ENCODE measurements at places on chromosomes 5 and 9.

- DNase-seq = no peak
Measured at GRCh38 chr5:146072595-146072994, 32.8 kb downstream of the PLAC8L1 start.

- DNase-seq = peak; percentile 39
Measured at GRCh38 chr5:160021831-160022446, 13.0 kb downstream of the TTC1 start.

GRCh38 chr9:17905366-17905765 is 326.5 kb downstream of the SH3GL2 start:
- no peak for DNase-seq

GRCh38 chr9:16013366-16013765 is 460.5 kb downstream of the CCDC171 start:
- DNase-seq = no peak

GRCh38 chr9:134204991-134205578 is 40.7 kb upstream of the RNU6ATAC start:
- no peak for DNase-seq

GRCh38 chr9:86356871-86357866 is 3.0 kb upstream of the TUT7 start:
- no peak for DNase-seq

- DNase-seq = no peak
Measured at GRCh38 chr9:126989847-126990842, 75.6 kb downstream of the RALGPS1 start.

GRCh38 chr9:96453625-96454024 is 3.7 kb downstream of the HABP4 start:
- peak; percentile 59 for DNase-seq

DNA sequence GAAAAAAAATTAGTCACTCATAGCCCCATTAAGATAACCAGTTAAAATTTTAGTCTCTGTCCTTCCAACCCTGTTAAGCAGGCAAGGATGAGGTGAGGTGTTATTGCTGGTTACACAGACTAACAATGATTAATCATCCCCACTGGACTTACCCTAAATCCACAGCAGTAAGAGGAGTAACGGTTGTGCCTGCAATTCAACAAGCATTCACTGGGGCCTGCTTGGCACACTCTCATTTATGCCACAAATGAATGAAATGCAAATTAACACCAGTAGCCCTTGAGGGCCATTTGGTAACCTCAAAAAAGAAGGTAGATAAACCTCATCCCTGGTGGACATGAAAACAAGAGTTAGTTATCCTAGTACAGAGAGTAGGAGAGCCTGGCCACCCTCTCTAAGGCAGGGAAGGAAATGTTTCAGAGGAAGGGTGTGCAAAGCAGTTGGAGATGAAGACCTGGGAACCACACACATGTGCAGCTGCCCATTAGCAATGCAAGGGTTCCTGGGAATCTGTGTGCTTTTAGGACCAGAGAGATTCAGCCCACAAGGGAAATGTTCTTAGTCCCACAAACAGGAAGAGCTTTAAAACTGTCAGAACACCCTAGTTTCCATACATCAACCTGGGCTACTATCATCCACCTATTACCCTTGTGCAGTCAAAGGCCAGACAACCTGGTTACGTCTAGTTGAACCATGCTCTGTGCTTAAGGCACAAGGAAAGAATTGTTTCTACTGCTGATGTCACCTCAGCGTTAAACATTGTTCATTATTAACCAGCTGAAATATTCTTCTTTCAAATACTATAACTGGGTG is 7.7 kb downstream of the LHFPL2 start:
- no peak for DNase-seq

DNA sequence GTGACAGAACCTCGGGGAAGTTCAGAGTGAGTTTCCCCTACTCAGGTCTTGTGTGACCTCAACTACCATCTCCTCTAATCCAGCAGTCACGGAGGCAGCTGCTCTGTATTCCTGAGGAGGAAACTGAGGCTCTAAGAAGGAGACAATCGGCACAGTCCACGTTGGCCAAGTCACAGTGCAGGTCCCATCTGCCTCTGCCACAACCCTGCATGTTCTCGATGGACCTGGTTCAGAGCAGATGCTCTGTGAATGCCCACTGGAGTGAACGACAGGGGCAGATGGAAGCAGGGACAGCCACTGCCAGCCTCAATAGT is 722 bp upstream of the ERGIC1 start:
- DNase-seq = no peak

- no peak for DNase-seq
Measured at GRCh38 chr5:79471556-79471955, 42.4 kb downstream of the HOMER1 start.

DNA sequence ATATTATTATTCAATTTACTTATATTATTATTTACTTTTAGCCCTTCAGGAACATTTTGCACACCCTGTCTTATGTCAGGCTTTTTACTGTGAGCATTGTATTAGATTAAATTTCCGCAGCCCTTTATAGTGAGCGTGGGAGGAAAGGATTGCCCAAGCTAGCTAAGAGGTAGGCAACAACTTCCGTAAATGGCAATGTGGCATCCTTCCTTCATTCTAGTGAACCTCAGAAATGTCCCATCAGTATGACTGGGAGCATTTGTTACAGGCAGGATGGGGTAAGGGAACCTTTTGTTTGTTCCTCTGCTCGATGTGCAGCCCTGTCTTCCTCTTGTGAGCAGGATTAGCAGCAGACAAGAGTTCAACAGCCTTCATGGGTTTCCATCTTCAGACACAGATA is 6.2 kb upstream of the CD180 start:
- DNase-seq = no peak

- no peak for DNase-seq
Measured at GRCh38 chr5:51895834-51896233, 512.6 kb downstream of the ISL1 start.

DNA sequence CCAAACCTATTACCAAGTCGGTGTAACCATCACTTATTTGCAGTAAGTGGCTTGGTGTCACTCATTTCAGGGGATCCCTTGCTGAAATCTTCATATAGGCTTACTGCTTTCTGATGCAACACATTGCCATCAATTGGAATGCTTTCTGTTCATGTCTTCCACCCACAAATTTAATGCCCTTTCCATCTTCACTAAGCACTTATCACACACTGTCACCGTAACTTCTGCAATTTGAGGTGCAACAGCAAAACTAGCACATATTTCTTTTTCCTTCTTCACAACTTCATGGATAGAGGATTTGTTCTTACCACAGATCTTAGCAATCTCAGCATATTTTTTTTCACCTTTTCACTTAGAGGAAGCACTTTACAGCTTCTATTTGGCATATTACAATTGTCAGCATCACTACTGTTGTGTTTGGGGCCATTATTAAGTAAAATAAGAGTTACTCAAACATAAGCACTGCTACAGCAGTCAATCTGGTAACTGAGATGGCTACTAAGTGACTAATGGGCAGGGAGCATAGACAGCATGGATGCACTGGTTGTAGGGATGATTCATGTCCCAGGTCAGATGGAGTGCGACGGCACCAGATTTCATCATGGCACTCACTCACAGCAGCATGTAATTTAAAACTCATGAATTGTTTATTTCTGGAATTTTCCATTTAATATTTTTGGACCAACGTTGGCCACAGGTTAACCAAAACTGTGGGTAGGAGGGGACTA is 70.1 kb downstream of the PIP5K1B start:
- DNase-seq = peak; percentile 38

DNA sequence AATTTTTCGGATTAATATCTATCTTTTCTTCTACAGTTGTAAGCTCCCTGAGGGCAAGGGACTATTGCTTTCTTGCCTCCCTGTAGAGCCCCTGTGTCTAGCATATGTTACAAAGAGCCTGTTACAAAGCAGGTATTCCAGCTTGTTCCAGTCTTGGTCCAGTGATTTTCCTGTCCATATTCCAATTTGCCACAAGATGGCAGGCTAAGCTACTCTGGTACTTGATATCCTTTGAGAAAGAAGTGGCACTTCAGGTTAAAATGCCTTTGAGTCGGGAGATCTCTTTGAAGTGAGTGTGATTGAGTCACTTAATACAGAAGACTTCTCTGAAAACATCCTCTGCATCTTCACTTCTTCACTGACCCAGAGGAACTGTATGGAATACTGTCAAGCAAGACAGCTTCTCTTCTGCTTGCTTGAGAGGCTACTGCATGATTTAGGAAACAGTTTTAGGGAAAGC is 24.5 kb downstream of the CAVIN4 start:
- peak; percentile 23 for DNase-seq

- peak; percentile 94 for DNase-seq
Measured at GRCh38 chr5:113250341-113250953, 184.3 kb downstream of the TSSK1B start.

- no peak for DNase-seq
Measured at GRCh38 chr9:2284770-2285169, 269.6 kb downstream of the SMARCA2 start.

- DNase-seq = no peak
Measured at GRCh38 chr5:11851416-11851815, 52.8 kb downstream of the CTNND2 start.

- no peak for DNase-seq
Measured at GRCh38 chr9:110545705-110546104, 33.8 kb downstream of the SVEP1 start.

- DNase-seq = no peak
Measured at GRCh38 chr9:34227445-34227844, 48.6 kb downstream of the UBAP1 start.

DNA sequence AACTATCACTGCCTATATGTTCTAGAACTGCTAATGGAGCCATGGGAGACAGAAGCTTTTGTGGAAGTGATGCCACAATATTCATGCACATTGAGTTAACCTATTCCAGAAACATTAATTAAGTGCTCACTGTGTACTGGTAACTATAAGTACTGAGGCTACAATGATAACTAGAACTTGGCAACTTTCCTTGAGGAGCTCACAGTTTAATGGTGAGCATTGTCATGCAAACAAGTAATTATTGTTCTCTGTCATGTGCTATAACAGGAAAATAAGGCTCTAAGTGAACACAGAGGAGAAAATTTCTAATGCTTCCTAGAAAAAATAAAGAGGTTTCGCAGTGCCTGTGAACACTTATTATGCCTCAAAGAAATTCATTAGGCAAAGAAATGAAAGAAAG is 142.2 kb downstream of the BAAT start:
- DNase-seq = no peak

DNA sequence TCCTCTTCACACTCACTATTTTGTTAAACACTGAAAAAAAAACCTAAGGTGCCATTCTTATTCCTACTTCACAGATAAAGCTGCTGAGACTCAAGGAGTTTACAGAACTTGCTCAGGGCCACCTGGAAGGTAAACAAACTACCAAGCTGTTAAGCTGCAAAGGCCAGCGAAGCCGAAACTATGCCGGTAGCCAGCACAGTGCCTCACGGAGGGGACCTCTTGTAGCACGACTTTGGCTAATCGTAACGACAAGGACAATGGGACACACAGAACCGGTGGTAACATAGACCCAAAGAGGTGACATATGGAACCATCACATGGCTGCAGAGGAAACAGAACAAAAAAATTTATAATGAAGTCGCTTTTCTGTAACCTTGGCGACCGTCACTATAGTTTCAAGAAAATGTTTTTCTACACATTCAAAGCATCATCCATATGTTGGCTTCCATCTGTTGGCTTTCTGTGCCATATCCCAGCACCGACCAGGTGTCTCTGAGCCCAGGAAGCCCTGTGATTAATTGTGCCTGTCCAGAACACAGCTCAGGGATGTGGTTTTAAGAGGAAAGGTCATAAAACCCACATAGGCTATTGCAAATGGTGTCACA is 60.3 kb downstream of the S1PR3 start:
- DNase-seq = no peak

GRCh38 chr9:36855448-36856315 is 178.4 kb downstream of the PAX5 start:
- no peak for DNase-seq

- no peak for DNase-seq
Measured at GRCh38 chr5:175337680-175338079, 106.3 kb downstream of the DRD1 start.

- DNase-seq = no peak
Measured at GRCh38 chr5:14687023-14687665, 22.6 kb downstream of the OTULIN start.

- no peak for DNase-seq
Measured at GRCh38 chr9:80077059-80077458, 505.3 kb downstream of the TLE4 start.

DNA sequence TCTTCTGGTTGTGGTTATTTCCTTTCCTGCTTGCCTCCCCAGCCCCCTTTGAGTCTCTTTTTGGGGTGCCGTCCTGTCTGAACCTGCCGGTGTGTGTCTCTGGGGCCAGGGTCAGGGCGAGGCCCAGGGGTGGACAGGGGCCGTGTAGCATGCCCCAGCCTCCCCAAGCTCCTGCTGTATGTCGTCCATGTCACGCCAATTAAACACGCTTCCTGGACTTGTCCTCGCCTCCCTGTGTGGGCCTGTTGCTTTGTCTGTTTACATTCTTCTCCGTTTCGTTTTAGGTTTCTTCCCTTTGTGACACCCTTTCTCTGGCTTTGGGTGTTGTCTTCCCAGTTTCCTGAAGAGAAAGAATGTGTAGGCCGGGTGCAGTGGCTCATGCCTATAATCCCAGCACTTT is 28.5 kb upstream of the HMCN2 start:
- DNase-seq = no peak

Data from stromal cell of bone marrow (primary cell).